ENCODE measurements at places on chromosomes 11 and 22.

- DNase-seq: no peak
Measured at GRCh38 chr11:978781-979180, 53.1 kb downstream of the AP2A2 start.

- DNase-seq: no peak
Measured at GRCh38 chr11:1261241-1262071, 38.6 kb downstream of the MUC5B start.

DNA sequence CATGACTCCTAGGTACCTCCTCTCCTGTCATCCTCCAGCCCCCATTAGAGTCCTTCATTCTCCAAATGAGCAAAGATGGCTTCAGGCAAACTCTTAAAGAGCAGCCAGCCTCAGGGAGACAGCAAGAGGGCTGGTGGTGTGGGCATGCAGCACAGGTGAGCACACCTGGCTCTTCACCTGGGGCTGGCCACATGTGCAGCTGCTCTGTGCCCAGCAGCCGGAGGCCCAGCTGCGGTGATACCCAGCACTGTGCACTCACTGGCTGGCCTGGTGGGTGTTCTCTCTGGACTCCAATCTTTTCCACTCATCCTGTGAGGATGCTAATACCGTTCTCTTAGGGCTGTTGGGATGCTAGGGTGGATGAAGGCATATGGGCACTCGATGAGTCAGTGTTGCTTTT is 106.1 kb upstream of the PARVA start:
- no peak for DNase-seq

- DNase-seq: no peak
Measured at GRCh38 chr11:126011754-126012153, 50.9 kb downstream of the CDON start.

DNA sequence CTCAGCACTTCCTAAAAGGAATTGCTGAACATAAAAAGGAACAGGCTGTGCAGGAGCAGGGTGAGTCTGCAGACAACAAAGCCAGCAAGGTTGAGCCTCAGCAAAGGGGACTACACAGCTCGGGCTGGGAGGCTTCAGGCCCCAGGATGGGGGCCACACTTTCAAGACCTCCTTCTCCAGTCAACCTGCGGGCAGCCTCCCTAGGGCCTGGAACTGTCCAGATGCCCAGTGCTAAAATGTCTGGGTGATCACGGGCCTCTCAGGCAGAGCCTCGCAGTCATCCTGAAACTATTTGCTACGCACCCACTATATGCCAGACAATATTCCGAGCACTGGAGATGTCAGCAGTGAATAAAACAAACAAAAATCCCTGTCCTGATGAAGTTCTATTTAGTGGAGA is 3.9 kb upstream of the NEFH start:
- DNase-seq: no peak

GRCh38 chr11:132024587-132025295 is 654.3 kb downstream of the NTM start:
- no peak for DNase-seq

DNA sequence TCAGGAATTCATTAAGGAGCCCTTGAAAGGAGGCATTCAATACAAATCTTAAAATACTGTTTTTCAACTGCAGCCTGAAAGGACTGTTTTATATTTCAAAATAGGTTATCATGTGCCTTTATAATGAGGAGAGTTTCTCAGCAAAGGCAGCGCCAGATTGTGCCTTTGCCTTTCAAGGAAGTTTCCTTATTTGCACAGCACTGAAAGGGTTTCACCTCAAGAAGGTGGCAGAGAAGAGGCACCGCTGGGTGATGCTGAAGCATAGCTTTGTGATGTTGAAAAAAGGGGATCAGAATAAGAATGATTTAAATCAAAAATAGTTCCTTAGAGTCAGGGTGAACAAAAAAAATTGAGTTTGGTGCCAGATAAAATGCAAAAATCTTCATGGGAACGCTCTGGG is 601.0 kb upstream of the KIRREL3 start:
- no peak for DNase-seq

DNA sequence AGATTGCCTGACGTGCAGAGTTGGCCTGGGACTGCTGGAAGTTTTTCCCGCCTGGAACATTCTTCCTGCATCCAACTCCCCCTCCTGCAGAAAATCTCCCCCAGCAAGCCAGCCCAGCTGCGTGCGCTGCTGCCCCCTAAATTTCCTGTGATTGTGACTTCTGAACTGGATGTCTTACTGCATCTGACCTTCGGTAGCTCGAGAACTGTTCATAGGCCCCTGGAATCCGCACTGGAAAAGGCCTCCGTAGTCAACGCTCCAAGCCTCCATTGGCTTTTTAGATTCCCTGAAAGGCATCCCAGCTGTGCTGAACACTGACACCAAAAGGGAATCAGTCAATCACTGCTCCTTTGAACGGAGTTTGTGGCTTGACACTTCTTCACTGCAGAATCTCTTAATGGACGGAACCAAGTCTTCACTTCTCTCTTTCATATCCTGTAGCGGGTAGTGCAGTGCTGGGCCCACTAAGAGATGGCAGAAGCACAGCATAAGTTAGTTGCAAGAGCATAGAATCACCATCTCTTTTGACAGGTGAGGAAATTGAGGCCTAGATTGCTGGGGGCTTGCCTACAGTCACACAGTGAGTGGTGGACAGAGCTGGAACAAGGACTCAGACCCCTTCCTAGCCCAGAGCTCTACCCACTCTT is 14.2 kb upstream of the RASD2 start:
- DNase-seq: no peak

GRCh38 chr11:11987503-11988022 is 20.9 kb downstream of the DKK3 start:
- DNase-seq: no peak

GRCh38 chr11:6440906-6441358 is at the start of gene HPX:
Gene HPX (minus strand): TSS chr11:6440987. CDS start chr11:6440963, 24 bp downstream.
- DNase-seq: no peak

DNA sequence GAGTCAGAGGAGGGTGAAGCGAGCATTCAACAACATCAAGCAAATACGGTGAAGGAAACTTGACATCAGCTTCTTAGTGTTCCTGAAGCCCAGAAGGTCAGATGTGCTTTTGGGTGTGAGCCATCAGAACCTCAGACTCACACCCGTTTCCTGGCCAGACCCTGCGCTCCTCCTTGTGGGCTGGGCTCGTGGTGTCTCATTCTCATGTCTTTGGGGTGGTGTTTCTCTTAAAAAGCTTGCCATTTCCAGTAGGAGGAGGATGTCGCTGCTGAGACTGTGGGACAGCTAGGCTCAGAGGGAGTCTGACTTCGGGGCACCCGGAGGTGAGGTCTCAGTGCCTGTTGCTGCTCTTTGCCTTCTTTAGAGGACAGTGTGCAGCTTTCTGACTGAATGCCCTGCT is 24.2 kb downstream of the PPFIBP2 start:
- no peak for DNase-seq

GRCh38 chr22:46830841-46831240 is 68.4 kb downstream of the TBC1D22A start:
- no peak for DNase-seq

DNA sequence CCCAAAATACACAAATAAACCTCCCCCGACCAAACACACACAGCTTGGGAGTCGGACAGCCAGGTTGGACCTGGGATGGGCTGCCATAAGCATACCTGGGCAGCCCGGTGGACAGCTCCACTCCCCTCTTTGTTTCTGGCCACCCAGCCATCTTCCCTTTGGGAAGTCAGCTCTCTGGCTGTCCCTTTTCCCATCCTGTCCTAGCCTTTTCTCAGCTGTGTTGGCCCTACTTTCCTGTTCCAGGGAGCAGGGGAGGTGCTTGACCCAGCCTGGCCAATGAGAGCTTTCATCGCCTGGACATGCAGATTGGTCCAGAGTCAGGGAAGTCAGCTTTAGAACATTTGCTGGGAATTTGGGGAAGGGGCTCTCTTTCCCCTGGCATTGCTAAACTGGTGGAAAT is 68.7 kb upstream of the NECTIN1 start:
- no peak for DNase-seq

GRCh38 chr11:78083021-78083420 is 3.4 kb upstream of the NDUFC2 start:
- no peak for DNase-seq

DNA sequence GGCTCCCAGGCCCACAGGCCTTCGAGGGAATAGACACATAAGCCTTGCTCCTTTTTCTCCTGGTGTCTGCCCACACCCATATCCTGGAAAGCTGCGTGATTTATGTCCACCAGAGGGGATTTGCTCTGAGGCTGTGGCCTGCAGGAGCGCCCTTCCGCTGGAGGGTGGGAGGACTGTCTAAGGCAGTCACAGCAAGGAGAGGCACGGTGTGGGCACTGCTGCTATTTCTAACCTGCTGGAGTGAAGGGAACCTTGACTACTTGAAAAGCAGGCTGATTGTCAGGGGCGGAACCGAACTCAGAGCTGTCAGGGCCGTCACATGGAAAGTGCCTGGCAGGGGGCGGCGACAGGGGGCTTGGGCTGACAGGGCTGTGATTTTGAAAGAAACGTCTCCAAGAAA is 3.7 kb downstream of the UPB1 start:
- no peak for DNase-seq

- no peak for DNase-seq
Measured at GRCh38 chr22:41062146-41062545, 30.2 kb upstream of the EP300 start.

GRCh38 chr11:70402685-70403084 is 4.4 kb downstream of the CTTN start:
- no peak for DNase-seq

GRCh38 chr22:48423481-48423911 is 1404.2 kb downstream of the BRD1 start:
- no peak for DNase-seq

- no peak for DNase-seq
Measured at GRCh38 chr11:15093432-15093831, 20.0 kb downstream of the CALCB start.

- DNase-seq: no peak
Measured at GRCh38 chr11:13210424-13210823, 67.2 kb upstream of the BMAL1 start.

GRCh38 chr22:31122532-31123291 is at the start of gene INPP5J:
Gene INPP5J (plus strand): TSS chr22:31122966. CDS start chr22:31123015, 49 bp downstream.
- DNase-seq: no peak

DNA sequence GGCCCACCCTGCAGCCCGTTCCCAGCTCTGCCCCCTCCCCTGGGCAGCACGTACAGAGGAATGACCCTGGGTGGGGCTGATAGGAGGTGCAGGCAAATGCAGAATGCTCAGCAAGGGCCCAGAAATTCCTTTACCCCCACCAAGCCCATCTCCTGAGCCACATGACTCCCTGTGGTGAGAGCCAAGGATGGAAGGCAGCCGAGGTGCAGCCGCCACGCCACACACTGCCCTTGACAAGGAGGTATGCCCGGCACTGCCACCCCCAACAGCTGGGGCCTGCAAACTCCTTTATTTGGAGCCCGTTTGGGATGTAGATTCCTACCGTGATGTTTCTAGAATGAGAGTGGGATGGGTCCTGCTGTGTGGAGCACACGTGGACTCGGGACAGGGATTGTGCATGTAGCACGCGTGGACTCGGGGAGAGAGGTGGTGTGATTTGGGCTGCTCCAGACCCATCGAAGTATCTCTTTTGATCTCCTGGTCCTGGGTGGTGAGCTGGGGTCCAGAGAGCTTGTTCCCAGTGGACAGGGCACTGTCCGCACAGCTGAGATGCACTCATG is 12.9 kb downstream of the GTSE1 start:
- no peak for DNase-seq

DNA sequence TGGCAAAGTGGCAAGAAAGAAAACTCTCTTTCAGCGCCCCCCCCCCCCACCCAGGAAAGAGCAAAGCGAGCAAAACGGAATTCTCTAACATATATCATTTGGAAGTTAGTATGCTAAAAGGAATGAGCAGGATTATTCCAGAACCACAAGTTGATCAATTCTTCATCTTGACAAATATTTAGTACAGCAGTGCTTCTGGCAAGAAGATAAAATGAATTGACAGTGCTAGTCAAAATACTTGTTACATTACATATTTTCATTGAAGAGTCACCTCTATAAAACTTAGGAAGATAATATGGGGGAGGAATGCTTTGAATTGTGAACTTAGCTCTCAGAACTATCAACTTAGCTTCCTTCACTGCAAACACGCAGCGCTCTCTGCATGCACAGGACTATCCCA is 377.4 kb downstream of the DYNC2H1 start:
- DNase-seq: no peak

GRCh38 chr22:19917389-19918138 is 24.0 kb upstream of the COMT start:
- no peak for DNase-seq

DNA sequence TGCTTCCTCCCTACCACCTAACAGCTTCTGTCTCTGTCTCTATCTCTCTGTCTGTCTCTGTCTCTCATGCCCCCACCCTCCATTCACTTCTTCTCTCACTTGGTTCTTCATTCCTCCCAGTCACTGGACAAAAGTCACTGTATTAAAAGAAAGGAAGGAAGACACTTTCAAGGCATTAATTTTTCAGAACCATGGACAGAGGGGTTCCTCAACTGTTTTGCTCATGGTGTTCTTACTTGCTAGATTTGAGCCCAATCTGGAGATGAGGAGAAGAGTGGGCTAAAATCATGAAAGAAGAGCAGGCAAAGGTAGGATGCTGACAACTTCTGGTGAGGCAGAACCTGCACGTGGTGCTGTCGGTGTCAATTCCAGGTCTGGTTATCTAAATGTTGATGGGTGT is 116.7 kb upstream of the LARGE1 start:
- DNase-seq: no peak

DNA sequence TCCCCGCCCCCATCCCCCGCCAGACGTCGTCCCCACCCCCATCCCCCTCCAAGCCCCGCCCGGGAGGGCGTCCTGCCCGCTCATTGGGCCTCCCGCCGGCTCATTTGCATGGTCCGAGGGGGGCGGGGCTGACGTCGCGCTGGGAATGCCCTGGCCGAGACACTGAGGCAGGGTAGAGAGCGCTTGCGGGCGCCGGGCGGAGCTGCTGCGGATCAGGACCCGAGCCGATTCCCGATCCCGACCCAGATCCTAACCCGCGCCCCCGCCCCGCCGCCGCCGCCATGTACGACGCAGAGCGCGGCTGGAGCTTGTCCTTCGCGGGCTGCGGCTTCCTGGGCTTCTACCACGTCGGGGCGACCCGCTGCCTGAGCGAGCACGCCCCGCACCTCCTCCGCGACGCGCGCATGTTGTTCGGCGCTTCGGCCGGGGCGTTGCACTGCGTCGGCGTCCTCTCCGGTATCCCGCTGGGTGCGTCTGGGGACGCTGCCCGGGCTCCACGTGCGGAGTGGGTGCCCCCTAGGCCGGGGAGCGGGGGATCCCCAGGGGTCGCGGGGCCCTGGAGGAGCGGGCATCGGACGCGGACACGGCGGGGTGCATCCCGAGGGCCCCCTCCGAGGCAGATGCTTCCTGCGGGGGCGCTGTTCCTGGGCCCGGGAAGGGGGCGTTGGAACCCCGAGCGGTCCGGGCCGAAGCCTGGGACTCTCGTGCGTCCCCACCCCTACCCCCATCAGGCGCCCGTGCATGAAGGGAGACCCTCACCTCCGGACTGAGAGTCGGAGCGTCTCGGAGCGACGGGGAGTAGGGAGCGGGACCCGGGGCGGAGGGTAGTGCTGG is at the start of gene PNPLA3:
TSS of gene PNPLA3 (plus strand) at position 175 of the 834 bp plus-strand sequence. CDS start at position 282, 107 bp downstream.
- no peak for DNase-seq

Data from esophagus squamous epithelium (tissue), 5 donors.